Stimulated activated naive CD8-positive, alpha-beta T cell treated with anti-CD3 and anti-CD28 coated beads, Interleukin-15, amount 100 ng/mL, for 72 hours (primary cell): ENCODE measurements at places on chromosomes 16 and 17.

DNA sequence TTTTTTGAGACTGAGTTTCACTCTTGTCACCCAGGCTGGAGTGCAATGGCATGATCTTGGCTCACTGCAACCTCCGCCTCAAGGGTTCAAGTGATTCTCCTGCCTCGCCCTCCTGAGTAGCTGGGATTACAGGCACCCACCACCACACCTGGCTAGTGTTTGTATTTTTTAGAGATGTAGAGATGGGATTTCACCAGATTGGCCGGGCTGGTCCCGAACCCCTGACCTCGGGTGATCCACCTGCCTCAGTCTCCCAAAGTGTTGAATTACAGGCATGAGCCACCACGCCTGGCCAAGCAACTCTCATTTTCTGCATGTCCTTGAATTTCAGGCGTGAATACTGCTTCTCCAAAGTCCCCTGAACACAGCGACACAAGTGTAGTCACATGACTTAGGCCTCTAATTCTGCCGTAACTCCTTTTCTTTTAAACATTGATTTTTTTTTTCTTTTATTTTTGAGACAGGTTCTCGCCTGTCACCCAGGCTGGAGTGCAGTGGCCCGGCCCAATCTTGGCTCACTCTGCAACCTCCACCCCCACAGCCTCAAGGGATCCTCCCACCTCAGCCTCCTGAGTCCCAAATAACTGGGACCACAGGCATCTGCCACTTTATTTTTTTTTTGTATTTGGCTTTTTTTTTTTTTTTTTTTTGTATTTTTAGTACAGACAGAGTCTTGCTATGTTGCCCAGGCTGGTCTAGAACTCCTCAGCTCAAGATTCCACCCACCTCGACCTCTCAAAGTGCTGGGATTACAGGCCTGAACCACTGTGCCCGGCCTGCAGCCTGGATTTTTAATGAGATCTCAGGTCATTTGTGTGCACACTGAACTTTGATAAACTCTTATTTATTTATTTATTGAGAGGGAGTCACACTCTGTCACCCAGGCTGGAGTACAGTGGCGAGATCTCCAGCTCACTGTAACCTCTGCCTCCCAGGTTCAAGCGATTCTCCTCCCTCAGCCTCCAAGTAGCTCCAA, 124.6 kb downstream of the KCNJ18 start:
- DNase-seq: no peak

DNA sequence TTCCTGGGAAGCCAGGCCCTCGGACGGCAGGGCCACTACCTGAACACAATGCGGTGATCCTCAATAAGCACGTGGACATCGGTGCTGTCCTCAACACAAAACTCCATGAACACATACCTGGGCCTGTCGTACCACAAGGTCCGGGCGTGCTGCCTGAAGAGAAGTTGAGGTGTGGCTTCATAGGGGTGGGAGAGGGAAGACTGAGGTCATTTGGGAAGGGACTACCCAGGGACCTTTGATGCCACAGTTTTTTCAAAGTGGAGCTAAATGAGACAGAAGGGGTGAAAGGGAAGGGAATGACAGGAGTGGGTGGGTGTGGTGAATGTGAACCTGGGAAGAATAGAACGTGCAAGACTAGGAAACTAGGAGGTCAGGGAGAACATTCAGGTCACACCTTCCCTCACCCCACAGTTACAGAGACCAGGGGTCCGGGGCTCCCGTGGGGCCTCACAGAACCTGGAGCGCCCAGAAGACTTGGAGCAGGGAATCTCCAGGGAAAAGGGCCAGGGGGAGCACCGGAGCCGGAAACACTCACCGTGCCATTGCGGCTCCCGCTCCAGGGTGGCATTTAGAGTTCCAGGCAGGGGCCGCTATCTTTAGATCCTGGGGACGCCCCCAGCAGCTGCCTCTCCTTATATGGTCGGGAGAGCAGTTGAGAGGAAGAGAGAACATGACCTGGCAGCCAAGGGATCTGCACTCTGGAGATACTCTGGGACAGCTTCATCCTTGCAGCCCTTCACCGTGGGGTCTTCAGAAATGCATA, at the start of gene PTGES3L:
PTGES3L (minus strand) TSS at position 570 of the 763 bp plus-strand sequence; CDS start at position 543, 27 bp downstream.
- no peak for DNase-seq

- no peak for DNase-seq
Observed at GRCh38 chr17:70622368-70623260, 453.3 kb downstream of the KCNJ2 start.

- DNase-seq: no peak
Observed at GRCh38 chr16:48128769-48129168, 27.0 kb downstream of the ABCC12 start.

DNA sequence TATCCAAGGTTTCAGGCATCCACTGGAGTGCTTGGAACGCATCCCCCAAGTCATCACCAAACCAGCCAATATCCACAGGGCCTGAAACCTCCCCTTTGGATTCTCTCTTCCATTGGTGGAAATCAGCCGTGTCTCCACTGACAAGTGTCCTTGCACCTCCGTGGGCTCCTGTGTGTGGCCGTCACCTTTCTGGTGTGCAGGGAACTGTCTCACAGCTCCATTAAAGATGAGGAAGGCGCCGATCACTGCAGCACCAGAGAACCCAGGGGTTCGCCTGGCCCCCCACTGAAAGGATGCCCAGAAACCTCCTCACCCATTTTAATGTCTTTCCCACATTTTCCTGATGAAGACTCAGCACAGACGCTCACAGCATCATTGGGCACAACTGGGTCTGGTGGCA, 17.8 kb upstream of the METRNL start:
- DNase-seq: peak; percentile 4

DNA sequence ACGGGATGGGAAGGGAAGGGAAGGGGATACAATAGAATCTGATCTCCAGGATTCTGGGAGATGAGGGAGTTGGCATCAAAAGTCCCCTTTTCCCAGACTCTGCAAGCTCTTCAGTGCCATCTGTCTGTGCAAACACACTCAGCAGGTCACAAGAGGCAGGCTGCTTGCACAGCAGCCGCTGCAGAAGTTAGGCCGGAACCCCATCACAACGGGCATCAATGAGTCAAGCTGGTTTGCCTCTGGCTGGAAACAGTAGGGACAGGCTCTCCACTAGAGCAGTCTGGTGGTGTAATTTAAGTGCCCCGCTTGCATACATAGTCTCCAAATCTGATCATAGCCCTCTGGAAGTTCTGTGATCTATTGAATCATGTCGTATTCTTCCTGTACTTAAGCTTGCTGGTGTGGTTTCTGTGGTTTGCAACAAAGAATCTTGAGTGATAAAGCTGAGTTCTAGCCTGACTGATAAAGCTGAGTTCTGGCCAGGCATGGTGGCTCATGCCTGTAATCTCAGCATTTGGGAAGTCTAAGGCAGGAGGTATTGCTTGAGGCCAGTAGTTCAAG, 33.7 kb upstream of the KDM8 start:
- peak; percentile 65 for DNase-seq

- no peak for DNase-seq
Observed at GRCh38 chr16:12295395-12295794, 318.9 kb downstream of the SNX29 start.

GRCh38 chr17:83103200-83103942, 24.0 kb downstream of the METRNL start:
- no peak for DNase-seq

DNA sequence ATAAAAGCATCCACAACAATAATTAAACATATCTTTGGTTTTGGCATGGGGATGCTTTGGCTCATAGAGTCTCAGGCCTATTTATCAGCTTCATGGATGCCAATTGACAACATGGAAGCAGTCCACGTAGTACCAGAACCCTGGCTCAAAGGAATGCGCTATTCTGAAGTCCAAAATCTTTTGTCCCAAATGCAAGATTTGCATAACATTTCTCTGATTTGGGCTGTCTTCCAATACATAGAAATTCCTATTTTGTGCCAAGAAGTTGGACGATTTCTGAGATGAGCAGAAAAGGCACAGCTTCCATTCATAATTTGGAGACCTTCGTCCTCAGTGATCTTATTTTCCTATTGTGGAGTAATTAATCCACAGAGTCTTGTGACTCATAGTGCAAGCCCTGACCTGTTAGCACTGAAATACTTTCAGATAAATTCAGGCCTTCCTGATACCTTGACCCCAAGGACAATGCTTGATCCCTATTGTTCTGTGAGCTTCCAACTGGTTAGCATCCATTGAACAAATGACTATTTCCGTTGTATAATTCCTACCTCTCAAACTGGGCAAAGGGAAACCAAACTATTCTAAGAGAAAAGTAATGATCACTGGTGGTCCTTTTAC, 78.4 kb upstream of the CDH11 start:
- no peak for DNase-seq

DNA sequence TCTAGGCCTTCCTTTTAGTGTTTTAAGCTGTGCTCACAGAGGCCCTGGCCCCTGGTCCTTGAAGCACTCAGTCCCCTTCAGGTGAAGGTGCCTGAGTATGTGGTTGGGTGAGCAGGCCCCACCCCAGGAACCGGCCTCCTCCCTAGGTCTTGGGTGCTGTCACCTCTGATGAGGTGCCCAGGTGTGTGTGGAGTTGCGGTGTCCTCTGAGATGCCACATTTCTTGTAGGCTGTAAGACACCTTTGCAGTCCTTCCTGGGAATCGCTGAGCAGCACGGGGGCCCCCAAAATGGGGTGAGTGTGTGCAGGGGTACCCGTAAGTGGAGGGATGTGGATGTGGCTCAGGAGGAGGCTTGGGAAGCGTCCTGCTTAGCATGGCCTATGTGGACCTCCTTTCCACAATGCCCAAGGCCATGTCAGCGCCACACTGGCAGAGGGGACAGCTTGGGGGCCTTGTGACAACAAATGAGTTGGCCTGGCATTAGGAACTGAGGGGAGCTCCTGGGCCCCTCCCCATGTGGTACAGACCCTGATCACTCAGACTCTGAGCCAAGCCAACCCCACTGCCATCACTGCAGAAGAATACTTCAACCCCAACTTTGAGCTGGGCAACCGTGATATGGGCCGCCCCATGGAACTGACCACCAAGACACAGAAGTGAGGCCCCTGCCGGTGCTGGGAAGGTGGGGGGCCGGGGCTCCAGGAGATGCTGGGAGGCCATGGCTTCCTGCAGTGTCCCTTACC, 11.2 kb downstream of the CORO6 start:
- no peak for DNase-seq

DNA sequence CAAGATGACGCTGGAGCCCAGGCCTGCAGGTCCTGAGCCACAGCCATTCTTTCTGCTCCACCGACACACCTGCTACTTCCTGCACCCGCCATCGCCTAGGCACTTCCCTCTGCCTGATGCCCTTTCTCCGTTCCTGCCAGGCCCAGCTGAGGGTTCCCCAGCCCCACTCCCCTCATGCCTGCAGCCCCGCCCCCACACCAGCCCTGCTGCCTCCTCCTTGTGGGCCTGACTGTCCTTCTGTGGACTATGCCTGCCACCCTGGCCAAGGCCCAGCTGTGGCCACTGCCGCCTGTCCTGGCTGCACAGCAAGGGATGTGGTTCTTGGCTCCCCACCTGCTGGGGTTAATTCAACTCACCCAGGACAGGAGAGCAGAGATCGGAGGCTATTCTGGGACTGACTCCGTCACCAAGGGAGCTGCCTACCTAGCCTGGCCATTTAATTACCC, 7.5 kb downstream of the NATD1 start:
- DNase-seq: no peak

DNA sequence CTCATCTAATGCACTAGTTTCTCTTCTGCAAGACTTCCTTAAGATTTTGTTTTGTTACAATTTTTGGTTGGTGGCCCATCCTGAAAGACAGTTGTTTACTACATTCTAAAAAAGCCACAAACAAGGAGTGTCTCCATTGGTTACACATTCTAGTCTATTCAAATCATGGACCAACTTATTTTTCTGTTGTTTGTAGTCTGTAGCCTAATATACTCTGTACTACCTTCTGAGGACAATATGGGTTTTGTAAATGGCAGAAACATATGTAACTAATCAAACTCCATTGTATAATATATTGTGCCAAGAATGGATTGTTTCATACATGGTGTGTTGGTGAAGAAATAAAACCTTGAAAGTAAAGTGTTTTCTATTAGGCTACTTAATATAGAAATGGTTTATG, 79.5 kb upstream of the DHX40 start:
- DNase-seq: no peak

- DNase-seq: no peak
Observed at GRCh38 chr16:66003201-66003600, 363.3 kb upstream of the CDH5 start.

GRCh38 chr16:1945559-1946391, 2.8 kb upstream of the MSRB1 start:
- no peak for DNase-seq

DNA sequence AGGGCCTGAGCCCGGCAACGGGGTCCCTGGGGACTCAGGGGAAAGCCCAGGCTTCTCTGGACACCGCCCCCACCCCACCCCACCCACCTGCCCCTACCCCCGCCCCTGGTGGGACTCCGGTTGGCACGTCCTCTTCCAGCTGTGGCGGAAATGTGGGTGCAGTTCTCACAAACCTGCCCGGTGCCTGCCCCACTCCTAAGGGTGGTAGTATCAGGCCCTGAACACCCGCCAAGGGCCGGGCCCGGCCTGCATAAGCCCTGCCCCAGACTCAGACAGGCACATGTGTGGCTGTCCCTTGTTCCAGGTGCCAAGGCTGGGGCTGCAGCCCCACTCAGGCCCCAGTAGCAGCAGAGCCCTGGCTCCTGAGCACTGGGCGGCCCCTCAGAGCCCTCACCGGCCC, 58.1 kb downstream of the ACTG1 start:
- DNase-seq: no peak

DNA sequence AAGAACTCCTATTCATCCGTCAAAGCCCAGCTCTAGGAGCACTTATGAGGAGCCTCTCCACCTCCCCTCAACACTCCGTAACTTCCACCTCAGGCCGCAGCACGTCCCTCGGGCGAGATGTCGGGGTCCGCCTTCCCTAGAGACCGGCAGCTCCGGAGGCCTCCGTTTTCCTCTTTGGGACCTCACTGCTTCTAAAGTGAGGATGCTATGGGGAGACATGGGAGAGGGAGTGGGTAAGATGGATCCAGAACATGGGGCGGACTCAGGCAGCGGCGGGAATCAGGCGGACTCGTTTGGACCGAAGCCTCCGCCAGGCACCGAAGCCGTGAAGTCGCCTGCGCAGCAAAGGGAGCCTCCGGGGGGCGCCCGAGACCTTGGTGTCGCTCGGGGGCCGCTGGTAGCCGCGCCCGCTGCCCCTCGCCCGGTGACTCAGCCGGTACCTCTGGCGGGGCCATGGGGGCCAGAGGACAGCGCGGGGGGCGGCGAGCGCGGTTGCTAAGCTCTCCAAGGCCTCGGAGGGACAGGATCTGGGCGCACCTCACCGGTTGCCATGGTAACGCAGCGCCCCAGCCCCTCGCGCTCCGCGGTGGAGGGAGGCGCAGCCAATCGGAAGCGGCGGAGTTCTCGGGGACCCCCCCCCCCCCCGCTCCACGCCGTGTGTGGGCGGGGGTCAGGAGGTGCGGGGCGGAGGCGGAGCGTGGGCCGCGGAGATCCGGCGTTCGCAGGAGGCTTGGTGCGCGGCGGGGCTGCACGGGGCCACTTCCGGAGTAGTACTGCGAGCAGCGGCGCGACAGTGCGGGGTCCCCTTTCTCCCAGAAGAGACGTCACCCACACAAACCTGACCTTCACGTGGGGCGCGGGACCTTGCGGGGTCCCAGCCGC, 1.3 kb upstream of the HIC1 start:
- DNase-seq: peak; percentile 91

DNA sequence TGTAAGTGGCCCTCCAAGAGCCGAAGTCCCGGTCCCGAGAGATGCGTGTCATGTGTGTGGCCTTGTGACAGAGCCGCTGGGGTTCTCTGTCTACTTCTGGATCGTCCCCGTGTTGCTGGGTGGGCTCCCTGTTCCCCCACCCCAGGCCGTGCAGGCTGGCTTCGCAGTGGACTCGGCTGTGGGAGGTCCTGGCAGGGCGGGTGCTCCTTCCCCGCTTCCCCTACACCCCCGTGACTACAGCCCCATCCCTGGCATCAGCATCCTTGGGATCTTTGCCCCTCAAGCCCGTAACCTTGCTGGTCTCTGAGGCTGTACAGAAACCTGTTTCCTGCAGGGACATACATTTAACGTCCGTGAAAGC, 136.3 kb downstream of the BANP start:
- DNase-seq: no peak
